ENCODE measurements at places on chromosomes 4 and X. TPM values are rescaled to one million over a fixed set of nuclear protein-coding genes. Genes with fewer than 3 reads are reported as not detected.

GRCh38 chr4:66946761-66947160 lies 598.5 kb downstream of the CENPC start:
- H3K27me3 ChIP-seq, result no peaks in the 10 kb centered on the region
- no peak for DNase-seq
- no peaks in the 10 kb centered on the region for H3K36me3 ChIP-seq
- no peak overlapping the region for H3K27ac ChIP-seq
- no peaks in the 10 kb centered on the region for H3K4me1 ChIP-seq

DNA sequence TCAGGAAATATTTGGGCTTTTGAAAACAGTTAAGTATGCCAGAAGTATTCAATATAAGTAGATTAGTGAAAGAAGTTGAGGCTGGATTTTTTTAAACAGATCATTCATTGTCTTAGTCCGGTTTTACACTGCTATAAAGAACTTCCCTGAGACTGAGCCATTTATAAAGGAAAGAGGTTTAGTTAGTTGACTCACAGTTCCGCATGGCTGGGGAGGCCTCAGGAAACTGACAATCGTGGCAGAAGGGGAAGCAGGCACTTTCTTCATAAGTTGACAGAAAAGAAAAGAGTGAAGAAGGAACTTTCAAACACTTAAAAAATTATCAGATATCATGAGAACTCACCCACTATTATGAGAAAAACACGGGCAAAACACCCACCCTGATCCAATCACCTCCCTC lies 31.1 kb upstream of the CYLC1 start:
- H3K27ac ChIP-seq, result no peak overlapping the region
- no peaks in the 10 kb centered on the region for H3K27me3 ChIP-seq
- no peaks in the 10 kb centered on the region for H3K36me3 ChIP-seq
- no peak overlapping the region for H3K4me3 ChIP-seq

DNA sequence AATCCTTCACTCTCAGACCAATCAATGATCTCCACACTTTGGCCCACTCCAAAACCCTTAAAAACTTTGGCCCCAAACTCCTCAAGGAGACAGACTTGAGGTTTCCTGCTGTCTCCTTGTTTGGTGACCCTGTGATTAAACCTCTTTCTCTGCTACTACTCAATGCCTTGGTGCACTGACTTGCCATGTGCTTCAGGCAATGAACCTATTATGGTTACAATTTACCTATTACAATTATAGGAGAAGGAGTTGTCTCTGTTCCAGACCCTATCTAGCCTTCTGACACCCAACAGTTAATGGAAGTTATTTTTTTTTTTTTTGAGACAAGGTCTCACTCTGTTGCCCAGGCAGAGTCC lies 263.1 kb downstream of the STIM2 start:
- H3K4me1 ChIP-seq, result no peaks in the 10 kb centered on the region
- DNase-seq, result no peak
- no peak overlapping the region for H3K27ac ChIP-seq
- H3K36me3 ChIP-seq, result no peaks in the 10 kb centered on the region
- no peak overlapping the region for H3K4me3 ChIP-seq

The MXRA5 gene
- 49.6 TPM for total RNA-seq

The MTMR1 gene
- 26.3 TPM for total RNA-seq

The CYP2U1 gene
- 7.6 TPM for total RNA-seq

All from SJCRH30 (cell line).